Activated CD8-positive, alpha-beta T cell treated with anti-CD3 and anti-CD28 coated beads for 36 hours (primary cell): ENCODE measurements at places on chromosomes 3 and 15.

GRCh38 chr15:92000709-92001108, 147.2 kb downstream of the SLCO3A1 start:
- no peak for DNase-seq

DNA sequence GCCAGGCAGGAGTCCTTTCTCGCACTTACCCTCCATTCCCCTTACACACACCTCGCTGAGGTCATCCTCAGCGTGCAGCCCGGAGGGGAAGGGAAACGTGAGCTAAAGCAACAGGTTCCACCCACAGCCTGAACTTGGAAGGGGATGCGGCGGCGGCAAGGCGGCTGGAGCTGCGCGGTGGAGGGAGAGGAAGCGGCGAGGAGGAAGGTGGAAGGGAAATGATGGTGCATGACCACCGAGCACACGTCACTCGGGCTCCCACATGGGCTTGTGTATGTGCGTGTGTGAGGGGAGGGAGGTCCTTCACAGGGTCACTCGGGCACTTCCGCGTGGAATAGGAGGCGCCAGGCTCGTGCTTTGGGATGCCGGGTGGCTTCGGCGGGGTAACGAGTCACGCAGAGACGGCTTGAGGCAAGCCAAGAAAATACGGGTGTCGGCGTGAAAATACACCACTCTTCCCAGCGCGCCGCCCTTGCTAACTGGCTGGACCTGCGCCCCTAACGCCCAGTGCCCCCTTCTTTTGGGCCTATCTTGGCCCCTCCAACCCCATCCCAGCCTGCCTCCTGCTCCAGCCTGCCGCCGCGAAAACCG, 225.5 kb upstream of the IL12A start:
- peak; percentile 61 for DNase-seq

DNA sequence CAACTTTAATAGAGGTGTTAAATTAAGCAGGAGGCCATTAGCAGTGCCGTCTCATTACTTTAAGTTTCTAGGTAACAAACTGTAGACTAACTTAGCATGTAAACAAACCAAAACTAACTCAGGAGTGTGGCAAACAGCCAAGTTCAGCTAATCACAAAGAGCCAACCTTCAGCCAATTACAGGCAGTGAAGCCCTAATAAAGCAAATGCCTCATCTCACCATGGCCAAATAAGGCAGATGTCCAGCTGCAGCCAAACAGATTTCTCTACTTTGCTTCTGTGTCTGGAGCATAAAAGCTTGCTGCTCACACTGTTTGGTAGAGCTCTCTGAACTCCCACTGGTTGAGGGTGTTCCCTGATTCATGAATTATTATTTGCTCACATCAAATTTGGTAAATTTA, 835.4 kb upstream of the GBE1 start:
- no peak for DNase-seq

DNA sequence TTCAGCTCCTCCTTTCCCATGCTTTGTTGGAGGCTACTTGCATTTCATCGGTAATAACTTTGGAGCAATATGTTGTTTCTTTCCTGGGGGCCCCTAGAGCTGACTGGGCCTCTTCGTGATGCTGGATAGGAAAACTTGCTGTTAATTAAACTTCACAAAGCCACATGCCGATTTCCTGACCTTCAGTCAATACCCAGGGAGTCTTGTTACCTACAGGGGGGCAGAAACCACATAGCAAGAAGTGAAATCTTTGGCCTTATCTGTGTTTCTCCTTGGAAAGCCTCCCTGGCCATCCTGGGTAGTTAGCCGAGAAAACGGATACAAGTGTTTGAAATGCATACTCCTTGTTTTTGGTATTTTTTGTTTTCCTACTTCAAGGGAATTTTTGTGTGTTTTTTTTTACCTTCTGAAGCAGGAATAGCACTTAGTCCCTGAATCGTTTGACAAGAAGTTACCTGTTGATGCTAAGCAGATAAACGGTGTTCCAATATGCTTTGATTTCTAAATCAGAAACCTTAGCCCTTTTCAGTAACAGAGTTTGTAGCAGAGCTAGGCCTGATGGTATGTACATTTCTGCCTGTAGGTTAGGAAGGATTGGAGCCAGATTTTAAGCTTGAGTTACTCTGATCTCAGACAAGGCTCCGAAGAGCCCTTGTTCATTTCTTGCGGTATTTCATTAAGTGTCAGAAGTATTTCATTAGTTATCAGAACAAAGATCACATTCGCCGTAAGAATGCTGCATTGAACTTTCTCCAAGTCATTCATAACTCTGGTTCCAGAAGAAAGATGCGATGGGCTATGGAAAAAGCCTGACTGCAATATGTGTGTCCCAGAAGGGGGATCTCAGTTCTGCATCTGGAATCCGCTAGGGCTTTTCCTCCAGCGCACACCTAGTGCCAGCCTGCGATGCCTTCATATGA, 111.5 kb downstream of the THSD4 start:
- DNase-seq: no peak

- peak; percentile 79 for DNase-seq
Observed at GRCh38 chr15:59689626-59690236, 611 bp upstream of the BNIP2 start.

- DNase-seq: no peak
Observed at GRCh38 chr15:53716909-53717876, 42.3 kb downstream of the WDR72 start.

DNA sequence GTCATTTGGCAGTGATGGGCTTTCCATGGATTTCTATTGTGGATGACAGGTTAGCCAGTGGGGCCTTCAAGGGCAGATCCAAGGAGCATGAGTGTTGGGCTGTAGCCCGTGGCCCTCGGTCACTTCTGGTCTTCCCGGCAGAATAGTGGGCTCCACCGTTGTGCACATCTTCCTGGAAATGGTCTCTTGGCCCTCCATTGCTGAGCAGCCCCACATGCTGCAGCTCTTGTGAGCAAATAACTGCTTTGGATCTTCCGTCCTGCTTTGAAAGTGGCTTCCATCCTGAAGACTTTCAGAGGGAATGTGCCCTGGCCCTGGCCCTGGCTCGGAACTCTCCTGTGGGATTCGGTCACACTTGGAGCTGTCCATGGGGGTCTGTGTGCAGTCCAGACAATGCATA, 102.8 kb downstream of the SNRPN start:
- DNase-seq: no peak

DNA sequence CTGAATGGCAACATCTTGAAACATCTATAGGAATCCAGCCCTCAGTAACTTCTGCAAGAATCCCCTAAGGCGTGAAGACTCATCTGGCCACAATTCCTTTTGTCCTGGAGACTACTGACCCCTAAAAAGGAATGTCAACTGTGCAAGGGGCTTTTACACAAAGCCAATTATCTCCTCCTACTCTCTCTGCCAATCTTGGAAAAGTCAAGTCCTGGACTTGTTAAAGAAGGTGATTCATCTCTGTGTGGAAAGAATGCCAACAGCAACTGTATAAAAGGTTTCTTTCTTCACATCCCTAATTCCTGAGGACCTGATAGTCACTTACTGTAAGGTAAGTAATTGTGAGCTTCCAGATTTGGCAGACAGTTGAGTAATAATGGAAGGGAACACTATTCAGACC, 22.3 kb downstream of the THRB start:
- DNase-seq: no peak

DNA sequence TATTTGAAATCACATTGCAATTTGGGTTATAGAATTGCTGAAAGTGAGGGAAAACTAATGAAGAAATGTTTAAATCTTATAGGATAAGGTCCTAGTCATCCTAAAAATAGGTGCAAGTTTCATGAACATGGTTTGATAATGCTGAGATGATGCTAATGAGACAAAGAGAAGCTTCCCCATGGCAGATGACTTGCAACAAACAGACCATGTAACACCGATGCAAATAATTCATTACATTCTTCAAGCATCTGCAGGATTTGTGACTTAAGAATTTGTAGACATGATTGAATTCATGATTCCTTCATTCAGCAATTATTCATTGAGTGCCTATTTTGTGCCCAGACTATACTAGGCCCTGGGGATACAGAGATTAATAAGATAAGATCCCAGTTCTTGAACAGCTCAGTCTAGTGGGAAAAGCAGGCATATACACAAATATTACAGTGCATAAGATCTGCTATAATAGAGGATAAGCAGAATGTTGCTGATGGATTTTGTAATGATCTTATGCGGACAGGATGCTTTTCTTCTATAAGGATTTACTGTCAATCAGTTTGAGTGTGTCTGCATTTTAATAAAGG, 367.9 kb upstream of the GBE1 start:
- DNase-seq: no peak

GRCh38 chr3:128348075-128348474, 118.6 kb downstream of the DNAJB8 start:
- DNase-seq: no peak

- DNase-seq: no peak
Observed at GRCh38 chr3:54178376-54178775, 56.0 kb downstream of the CACNA2D3 start.
